ENCODE measurements at places on chromosomes 3 and 15.

DNA sequence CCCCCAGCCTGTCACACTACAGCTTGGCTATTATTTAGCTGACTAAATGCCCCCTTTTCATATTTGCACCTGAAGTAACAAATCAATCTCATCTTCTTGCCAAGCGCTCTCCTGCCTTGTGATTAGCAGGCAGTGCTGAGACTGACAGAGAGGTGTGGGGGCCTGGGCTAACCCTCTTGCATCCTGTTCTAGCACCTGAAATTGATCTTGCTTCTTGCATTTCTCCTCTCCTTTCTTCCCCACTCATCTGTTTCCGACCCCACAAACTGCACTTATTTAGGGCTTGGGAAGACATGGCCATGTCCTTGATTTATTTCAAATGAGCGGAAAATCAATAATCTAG lies 309.0 kb upstream of the PROK2 start:
- DNase-seq = no peak

GRCh38 chr15:38128921-38129320 lies 123.7 kb upstream of the SPRED1 start:
- no peak for DNase-seq

- DNase-seq = no peak
Observed at GRCh38 chr15:85623315-85624049, 171.2 kb downstream of the KLHL25 start.

DNA sequence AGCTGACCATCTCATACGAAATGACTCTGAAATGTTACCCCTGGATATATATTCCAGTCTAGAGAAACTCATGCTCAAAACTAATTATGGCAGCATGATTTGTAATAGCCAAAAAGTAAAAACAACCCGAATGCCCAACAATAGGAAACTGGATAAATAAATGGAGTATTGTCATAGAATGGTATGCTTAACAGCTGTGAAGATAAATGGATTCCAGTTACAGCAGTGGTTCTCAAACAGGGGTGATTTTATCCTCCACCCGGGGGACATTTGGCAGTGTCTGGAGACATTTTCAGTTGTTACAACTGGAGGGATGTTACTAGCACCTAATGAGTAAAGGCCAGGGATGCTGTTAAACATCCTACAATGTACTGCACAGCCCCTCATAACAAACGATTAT lies 52.3 kb upstream of the PIAS1 start:
- DNase-seq = no peak

DNA sequence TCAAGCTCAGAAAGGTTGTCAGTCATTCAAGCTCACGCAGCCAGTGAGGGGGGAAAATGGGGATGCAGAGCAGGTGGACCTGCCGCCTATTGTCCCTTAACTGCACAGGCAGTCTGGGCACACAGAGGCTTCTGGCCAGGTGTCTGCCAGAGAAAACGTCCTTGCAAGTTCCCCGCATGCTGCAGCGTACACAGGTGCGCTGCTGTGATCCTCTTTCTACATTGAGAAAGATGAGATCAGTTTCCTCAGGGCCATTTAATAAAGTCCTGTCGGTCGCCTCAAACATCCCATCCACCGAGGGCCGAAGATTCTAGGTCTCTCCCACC lies 445 bp upstream of the TSEN2 start:
- no peak for DNase-seq

DNA sequence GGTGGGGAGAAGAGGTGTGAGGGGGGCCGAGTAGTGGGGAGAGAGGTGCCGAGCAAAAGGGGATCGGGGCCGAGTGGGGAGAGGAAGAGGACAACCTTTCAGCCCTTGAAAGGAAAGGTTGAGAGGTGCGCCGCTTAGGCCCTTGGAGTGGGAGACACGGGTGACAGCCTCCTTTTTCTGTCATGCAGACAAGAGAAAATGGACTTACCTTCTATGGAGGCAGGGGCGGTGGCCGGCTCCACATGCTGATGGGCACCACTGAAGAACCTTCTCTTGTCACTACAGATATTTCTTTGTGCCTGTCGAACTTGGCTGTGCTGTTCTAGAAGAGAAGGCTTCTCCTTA lies 421 bp downstream of the KLHL18 start:
- DNase-seq = no peak

DNA sequence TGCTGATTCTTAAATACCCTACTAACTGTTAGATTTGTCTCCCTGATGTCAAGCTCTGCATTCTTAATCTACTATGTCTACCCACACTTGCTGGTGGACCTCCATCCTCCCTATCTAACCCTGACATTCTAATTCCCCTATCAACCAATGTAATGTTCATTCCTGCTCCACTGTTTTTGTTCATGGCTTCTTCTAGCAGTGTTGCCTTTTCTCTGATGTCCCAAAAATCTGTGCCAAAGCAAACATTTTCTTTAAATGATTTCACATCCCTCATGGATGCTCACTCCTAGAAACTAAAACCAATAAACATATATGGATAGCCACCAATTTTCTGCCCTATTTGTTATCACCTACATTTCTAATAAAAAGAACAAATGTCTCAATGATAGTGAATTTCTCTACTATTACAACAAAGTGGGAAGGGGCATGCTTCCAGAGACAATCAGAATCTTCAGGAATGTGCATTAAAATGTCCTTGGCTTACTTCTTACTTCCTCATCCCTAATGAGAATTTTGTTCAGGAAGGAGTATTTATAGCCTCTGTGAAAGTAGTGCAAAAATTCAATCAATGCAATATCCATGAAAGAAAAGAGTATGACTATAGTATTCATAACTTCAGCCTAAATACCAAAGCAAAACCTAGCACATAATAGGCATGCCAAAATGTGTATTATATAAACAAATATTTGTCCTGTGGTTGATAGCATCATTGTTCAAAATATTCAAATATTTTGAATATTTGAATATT lies 273.3 kb downstream of the ZNF385D start:
- no peak for DNase-seq

- DNase-seq = no peak
Observed at GRCh38 chr15:80234883-80235282, 17.1 kb downstream of the CTXND1 start.

- no peak for DNase-seq
Observed at GRCh38 chr3:154584974-154585373, 155.0 kb upstream of the GPR149 start.

- DNase-seq = no peak
Observed at GRCh38 chr3:52844290-52844975, 9.6 kb upstream of the MUSTN1 start.

- DNase-seq = no peak
Observed at GRCh38 chr3:31469385-31469784, 63.3 kb upstream of the STT3B start.

DNA sequence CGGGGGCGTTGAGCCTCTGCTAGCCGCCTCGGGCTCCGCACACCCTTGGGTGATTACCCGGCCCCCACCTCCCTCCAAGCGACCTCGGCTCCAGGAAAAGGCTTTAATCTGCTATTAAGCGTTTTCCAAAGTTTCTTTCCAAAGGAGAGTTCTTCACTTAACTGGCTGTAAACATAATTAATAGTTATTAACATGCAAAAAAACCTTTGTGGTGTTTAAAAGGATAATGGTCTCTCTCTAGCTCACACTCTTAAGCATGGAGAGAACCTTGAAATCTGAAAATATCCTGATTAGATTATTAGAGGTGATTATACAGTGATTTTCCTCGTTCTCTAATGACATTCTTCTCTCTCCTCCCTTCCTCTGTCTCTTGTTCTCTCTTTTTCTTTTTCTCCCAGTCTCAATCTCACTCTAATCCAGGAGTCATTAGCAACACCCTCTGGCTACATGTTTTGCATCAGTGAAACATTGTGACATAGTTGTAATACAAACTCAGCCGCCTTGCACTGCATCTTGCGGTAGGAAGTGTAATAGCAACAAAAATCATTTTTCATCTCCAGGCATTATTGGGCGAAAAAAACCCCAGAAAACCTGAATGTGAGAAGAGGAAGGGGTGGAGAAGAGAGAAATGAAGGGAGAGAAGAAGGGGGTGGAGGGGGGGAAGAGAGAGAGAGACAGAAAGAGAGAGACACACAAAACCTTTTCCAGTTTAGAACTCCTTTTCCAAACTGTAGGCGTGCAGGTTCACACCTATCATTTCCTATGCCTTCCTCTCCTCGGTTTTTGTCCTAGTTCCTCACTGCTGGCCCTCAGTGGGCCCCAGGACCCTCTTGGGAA lies 24.4 kb downstream of the NR2F2 start:
- no peak for DNase-seq

GRCh38 chr3:156071031-156071430 lies 49.3 kb upstream of the KCNAB1 start:
- DNase-seq = no peak

GRCh38 chr3:153688301-153689120 lies 432.7 kb upstream of the ARHGEF26 start:
- no peak for DNase-seq

- DNase-seq = no peak
Observed at GRCh38 chr3:167507954-167508353, 34.1 kb upstream of the SERPINI2 start.

- DNase-seq = no peak
Observed at GRCh38 chr15:98002866-98003265, 42.4 kb downstream of the ARRDC4 start.

GRCh38 chr15:89088605-89089315 lies 504 bp downstream of the ABHD2 start:
- no peak for DNase-seq

GRCh38 chr15:83310521-83311456 lies 26.3 kb upstream of the BNC1 start:
- no peak for DNase-seq

DNA sequence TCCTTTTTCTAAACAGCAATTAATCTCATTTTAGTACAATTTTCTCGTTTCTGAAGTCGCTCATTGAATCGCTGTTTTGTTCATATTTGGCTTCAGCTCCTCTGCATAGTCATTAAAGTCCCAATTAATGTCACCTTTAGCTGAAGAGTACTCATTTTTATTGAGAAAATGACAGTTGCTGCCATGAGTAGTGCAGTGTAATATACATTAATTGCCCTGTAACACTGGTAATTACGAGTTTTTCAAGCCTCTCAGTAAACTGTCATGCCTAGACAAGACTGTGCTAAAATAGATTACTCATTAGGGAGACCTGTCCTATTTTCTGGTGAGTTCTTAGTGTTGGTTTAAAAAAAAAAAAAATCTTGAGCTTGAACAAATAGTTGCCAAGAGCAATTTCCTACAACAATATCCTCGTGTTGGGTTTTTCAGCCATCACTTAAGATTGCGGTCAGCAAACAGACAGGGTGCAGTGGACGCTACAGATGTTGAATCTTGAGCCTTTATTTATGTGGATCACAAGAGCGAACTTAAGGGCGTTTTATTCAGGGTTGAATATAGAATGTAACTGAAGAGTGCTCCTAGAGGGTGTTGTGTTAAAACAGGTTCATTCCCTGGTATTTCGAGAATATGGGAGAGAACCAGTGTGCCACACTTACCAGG lies 176.0 kb downstream of the CDIN1 start:
- DNase-seq = no peak

- DNase-seq = no peak
Observed at GRCh38 chr3:103389356-103389755, 954.5 kb downstream of the ZPLD1 start.

- DNase-seq = peak; percentile 20
Observed at GRCh38 chr3:124780761-124781475, 50.7 kb downstream of the UMPS start.

- no peak for DNase-seq
Observed at GRCh38 chr3:3109407-3110298, 521 bp downstream of the IL5RA start.

DNA sequence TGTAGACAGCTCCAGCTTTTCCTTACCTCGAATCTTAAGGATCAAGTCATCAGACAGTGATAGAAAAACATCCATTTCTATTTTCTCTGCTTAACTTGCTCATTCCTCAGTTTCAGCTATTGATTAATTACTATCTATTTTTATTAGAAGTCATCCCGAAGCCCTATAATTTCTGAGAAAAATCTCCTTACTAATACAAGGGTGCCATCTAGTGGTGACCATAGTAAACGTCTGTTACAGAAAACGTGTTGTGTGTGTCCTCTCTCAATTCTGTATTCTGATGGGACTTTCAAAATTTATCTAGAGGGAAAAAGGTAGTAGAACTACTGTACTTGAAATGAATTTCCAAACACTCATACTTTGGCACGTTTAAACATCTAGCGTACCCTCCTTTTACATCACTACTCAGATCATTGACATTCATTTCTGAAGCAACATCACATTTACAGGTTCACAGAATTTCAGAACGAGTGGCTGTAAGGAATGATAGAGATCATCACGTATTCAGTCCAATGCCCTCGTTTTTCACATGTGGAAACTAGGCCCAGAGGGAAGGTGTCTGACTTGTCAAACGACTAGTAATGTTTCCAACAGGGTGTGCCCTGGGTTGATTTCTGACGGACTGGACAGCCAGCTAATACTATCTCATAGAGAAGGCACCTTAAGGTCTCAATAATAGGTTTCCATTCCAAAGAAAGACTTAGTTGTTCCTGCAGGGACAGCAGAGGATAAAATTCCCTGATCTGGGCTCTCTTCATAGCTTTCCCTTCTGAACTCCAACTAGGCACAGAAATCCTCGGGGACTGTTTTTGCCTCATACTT lies 25.6 kb downstream of the HACD2 start:
- DNase-seq = peak; percentile 27

- DNase-seq = no peak
Observed at GRCh38 chr15:29283381-29283780, 13.8 kb upstream of the NSMCE3 start.

- DNase-seq = no peak
Observed at GRCh38 chr3:33665294-33665693, 52.8 kb downstream of the CLASP2 start.

DNA sequence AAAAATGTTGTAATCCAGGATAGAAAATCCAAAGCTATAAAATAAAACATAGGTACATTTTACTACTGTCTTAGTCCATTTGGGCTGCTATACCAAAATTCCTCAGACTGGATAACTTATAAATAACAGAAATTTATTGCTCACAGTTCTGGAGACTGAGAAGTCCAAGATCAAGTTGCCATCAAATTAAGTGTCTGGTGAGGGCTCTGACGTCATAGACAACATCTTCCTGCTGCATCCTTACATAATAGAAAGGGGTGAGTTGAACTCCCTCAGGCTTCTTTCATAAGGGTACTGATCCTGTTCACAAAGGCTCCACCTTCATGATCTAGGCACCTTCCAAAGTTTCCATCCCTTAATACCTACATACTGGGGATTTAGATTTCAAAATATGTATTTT lies 826.8 kb downstream of the NTRK3 start:
- no peak for DNase-seq

- DNase-seq = no peak
Observed at GRCh38 chr15:64515196-64515595, 54.8 kb downstream of the ZNF609 start.

DNA sequence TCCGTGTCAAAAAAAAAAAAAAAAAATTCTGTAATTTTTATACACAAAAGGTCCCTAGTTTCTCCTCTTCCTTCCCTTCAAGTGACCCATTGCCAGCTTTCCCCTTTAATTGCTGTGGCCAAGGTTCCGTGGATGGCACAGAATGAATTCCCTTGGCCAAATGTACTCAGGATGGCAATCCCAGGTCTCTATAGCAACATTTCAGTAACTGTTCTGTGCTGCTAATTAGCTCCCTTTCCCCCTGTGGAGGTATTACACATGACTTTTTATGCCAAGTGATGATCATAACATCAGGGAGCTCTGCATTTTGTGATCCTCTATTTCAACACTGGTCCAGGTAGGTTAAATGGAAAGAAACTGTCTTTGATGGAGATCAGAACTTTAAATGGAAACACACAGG lies at the start of gene OR4F6:
TSS of gene OR4F6 (plus strand) at position 301 of the 400 bp plus-strand sequence. CDS start 2,211 bp downstream, outside the sequence.
- no peak for DNase-seq
